ENCODE measurements at places on chromosomes 3 and 15.

GRCh38 chr3:143511174-143511879 lies 336.9 kb downstream of the SLC9A9 start:
- DNase-seq, result no peak

DNA sequence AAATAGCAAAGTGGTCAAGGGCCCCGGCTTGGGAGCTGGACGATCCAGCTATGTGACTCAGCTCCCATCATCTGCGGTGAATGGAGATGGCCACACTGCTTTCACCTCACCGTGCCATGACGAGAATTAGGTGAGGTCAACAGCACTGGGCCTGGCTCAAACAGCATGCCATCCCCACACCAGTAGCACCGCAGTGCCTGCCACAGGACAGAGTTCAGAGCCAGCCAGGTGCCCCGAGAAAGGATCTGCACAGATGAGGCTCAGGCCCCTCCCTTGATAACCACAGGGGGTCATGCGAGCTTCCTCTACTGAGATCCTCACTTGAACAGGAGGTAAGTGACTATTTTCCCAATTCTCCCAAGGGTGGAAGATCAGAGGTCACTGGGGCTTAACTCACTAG lies 29.4 kb downstream of the ZXDC start:
- DNase-seq, result no peak

DNA sequence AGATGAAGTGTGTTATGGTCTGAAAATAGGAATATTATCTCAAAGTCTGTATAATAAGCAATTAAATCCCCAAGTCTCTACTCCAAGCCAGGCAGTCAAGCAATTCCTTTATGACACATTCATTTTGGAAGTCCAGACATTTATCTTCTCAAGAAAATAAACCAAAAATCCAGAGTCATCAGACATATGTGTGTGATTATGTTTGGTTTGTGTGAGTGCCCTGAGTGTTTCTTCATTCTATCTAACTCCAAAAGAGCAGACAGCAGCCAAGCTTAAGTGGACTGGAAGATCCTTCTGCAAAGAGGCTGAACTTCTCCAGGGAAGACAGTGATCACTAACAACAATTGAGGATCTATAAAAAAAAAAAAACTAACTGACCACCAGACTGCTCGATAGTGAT lies 239.8 kb downstream of the STAG1 start:
- no peak for DNase-seq

DNA sequence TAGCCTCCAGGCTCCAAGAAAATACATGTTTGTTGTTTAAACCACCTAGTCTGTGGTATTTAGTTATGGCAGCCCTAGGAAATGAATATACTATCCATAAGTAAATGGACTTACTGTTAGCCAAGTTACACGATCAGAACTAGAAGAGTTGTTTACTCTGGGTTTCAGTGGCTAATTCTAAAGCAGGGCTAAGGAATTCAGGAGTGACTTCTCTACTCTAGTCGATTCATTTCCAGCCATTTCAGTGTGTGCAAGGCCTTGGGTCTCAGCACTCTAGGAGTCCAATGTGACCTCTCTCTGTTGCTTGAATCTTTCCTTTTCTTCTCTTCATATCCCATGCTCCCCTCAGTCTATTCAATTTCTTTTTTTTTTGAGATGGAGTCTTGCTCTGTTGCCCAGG lies 66.7 kb downstream of the BHLHE40 start:
- DNase-seq, result no peak

GRCh38 chr3:45957586-45957985 lies 14.3 kb downstream of the CXCR6 start:
- DNase-seq, result no peak

DNA sequence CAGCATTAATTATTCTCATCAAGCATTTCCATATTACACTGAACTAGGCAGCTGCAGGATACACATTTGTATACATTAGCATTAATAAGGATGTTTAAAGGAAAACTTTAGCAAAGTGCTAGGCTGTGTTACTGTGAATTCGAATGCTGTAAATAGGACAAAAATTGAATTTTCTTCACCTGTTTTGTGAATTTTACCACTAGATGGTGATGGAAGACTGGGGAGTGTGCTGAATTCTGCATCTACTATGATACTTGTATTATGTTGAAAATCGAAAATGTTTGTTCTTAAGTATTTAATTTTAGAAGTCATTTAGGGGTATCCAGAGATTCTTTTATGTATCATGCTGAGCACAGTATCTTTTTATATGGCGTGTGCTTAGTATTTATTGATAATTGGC lies 12.3 kb upstream of the P2RY14 start:
- no peak for DNase-seq

DNA sequence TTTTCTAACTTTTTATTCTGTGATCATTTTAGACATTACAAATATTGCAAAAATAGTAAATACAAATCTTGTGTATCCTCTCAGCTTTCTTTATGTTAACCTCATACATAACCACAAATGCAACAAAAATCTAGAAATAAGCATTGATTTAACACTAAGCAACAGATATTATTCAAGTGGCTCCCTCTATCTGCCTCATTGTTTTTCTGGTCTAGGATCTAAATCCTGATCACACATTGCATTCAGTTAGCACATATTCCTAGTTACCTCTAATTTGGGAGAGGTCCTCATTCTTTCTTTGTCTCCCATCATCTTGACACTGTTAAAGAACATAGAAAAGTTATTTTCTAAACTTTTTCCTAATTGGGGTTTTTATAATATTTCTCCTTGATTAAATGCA lies 1126.0 kb downstream of the ROBO2 start:
- no peak for DNase-seq

Data from activated CD4-positive, alpha-beta T cell treated with anti-CD3 and anti-CD28 coated beads, Interleukin-2, amount 50 U/mL, for 16 hours (primary cell).